ENCODE measurements at places on chromosomes 13 and 19.

GRCh38 chr19:8343483-8343844, 402 bp upstream of the KANK3 start:
- no peak for DNase-seq

DNA sequence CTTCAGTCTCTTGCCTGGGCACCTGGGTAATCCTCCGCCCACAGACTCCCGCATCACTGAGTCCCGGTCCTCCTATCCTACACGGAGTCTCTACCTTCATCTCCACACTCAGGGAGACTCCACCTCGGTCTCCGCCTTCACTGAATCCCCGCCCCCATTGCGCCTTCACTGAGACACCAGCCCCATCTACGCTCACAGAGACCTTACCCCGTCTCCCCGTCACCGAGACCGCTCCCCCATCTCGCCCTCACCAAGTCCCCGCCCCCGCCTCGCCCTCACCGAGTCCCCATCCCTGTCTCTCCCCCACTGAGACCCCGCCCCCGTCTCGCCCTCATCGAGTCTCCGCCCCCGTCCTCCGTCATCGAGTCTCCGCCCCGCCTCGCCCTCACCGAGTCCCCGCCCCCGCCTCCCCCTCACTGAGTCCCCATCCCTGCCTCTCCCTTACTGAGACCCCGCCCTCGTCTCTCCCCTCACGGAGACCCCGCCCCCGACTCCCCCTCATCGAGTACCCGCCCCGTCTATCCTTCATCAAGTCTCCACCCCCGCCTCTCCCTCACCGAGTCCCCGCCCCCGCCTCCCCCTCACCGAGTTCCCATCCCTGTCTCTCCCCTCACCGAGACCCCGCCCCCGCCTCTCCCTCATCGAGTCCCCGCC, 23.1 kb upstream of the ZNF846 start:
- peak; percentile 95 for DNase-seq

GRCh38 chr13:109385242-109385560, 401.2 kb downstream of the IRS2 start:
- peak; percentile 39 for DNase-seq

DNA sequence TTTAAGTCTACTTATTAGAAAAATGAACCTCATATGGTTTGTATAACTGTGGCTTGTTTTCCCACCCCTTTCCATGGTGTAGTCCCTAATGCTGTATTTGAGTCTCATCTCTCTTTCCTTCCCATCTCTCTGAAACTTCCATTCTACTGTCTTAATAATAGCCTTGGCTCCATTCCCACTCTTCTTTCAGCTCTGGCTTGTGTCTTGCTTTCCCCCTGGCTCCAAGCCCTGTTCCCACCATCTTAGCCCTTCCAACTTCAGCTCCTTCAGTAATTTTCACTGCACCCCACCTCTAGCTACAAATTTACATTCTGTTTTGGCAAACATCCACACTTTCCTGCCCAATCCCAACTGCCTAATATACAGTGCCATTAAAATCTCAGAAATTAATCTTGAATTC, 137.5 kb downstream of the SLITRK6 start:
- no peak for DNase-seq

DNA sequence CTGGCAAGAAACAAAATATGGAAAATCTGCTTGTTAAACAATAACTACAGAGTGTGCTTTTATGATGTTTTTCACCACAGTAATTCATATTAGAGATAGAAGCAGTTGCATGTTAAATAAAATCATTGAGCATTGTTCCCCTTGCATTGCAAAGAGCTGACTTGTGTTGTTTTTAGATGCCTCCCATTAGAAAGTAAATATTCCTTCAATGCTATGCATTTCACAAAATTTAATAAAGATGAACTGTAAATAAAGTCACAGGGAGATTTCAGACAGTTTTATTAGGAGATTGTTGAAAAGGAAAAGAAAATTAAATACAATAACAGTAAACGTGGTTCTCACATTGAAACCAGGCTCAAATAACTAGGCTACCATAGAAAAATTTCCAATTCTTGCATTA, 429.3 kb downstream of the DACH1 start:
- DNase-seq, result no peak

GRCh38 chr13:42614436-42615035, 40.6 kb downstream of the TNFSF11 start:
- DNase-seq, result no peak

DNA sequence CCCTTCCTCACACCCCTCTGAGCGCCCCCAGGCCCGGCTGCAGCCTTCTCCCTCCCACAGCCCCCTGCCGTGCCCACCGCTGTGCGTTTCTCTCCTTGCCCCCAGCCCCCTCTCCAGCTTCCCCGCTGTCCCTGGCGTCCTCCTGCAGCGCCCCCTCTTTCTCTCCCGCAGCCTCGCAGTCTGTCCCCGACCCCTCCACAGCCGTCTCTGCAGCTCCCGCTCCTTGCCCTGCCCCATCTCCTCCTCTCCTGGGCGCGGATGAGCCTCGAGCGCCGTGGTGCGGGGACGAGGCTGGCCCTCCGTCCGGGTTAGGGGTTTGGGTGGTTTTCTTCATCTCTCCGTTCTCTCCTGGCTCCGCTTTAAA, 1.1 kb downstream of the KMT5C start:
- no peak for DNase-seq

GRCh38 chr13:33758113-33758512, 59.8 kb upstream of the RFC3 start:
- DNase-seq, result no peak

DNA sequence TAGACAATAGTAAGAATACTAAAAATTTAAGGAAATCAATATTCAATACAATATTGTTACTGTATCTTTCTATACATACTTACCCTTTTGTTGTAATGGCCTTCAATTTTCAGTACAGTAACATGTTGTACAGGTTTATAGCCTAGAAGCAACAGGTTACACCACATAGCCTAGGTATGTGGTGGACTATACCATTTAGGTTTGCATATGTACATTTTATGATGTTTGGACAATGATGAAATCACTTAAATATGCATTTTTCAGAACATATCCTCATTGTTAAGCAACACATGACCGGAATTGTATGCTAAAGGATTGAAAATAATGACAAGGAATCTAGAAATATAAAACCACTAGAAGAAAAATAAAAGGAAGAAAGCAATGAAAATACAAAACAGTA, 611.4 kb downstream of the DACH1 start:
- DNase-seq, result no peak

GRCh38 chr19:28377077-28377476, 835.9 kb downstream of the UQCRFS1 start:
- DNase-seq, result no peak

DNA sequence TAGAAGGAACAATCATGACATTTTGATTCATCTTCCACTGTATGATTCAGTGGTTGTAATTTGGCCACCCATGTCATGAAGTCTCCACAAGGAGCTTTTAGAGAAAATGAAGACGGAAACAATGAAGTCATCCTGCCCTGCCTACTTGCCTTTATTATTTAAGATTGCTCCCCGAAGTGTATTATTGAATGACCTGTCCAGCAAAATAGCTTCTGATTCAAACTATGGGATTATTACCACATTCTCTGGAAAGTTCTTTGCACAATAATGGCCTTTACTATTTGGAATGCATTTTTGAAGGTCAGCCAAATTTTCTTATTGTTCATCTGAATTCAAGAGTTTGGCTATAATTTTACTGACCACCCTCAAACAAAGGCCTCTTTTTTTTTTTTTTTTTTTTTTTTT, 77.8 kb upstream of the RFC3 start:
- DNase-seq, result peak; percentile 70

DNA sequence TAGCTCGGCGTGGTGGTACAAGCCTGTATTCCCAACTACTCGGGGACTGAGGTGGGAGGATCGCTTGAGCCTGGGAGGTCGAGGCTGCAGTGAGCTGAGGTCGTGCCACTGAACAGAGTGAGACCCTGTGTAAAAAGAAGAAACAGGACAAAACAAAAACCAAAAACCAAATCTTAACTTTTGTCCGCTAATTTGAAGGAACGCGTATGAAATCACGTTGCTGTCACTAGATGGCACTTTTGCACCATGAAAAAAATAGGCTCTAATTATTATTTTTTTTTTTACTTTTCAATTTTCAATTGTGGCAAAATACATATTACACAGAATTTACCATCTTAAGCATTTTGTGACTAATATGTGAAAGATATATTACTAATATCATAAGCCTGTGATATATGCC, 17.6 kb upstream of the ZNF835 start:
- no peak for DNase-seq

DNA sequence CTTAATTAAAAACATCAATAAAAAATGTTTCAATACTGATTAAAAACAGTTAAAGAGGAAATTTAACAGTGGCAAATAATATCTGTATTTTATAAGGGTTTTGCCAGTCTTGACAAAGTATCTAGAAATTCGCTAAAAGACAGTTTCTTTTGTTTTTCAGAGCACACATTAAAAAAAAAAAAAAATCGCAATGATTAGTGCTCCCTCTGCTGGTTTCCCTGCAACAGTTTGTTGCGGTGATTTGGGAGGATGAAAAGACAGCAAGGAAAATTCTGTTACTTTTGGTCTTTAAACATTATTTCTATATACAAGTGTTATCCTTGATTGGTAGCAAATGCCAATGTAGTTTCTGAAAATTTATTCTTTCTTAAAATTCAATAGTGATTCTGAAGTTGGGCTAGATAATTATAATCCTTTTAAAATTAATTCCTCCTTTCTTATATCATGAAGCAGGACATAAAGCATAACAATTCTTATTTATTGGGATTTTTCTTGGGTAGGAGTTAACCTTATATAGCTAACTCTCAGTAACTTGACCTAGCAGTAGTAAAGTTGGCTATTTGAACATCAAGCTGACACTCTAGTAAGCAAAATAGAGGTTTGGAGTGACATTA, 23.1 kb upstream of the SPRY2 start:
- peak; percentile 53 for DNase-seq

DNA sequence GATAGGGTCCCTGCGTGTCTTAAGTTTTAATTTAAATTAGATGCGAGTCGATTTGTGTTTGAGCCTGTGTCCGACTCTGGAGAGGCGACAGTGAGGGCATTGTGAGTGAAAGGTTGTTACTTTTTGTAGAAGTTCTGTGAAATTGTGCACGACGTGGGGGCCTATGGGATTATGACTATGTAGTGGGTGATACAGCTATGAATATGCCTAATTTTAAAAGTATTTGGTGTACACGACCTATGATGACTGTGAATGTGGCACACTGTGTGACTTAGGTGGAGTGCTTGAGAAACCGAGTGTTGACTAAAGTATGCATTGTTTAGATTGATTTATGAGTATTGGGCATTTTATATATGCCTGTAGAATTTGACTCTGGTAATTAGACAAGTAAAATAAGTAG, 646 bp downstream of the ZNF567 start:
- no peak for DNase-seq

- no peak for DNase-seq
Observed at GRCh38 chr13:107873926-107874325, 341.4 kb downstream of the LIG4 start.

GRCh38 chr13:41562083-41562482, 104.7 kb downstream of the RGCC start:
- DNase-seq, result no peak

DNA sequence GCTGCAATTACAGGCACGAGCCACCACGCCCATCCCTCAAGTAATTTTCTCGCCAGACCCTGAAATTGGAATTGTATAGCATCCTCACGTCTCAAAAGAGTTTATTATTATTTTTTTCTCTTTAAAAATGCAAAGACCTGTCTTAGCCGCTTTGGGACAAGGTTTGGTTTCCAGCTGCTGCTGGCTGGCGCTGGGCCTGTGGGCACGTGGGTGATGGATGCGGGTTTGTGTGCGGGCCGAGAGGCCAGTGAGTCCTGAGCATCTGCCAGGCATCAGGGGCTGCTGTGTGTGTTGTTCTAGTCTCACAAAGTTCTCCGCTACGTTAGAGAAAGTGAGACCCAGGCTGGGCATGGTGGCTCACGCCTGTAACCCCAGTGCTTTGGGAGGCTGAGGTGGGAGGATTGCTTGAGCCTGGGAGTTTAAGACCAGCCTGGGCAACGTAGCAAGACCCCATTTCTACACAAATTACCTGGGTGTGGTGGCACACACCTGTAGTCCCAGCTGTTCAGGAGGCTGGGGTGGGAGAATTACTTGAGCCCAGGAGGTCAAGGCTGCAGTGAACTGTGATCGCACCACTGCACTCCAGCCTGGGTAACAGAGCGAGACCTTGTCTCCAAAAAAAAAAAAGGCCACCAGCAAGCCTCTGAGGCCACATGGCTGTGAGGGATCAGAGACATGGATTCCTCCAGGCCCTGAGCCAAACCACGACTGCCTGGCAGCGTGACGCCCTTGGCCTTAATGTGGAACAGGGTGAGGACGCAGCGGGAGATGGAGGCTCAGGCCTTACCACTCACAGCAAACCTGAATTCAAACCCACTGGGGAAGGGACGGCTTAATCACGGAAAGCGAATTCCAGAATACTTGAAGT, 4.7 kb upstream of the TMPRSS9 start:
- no peak for DNase-seq

DNA sequence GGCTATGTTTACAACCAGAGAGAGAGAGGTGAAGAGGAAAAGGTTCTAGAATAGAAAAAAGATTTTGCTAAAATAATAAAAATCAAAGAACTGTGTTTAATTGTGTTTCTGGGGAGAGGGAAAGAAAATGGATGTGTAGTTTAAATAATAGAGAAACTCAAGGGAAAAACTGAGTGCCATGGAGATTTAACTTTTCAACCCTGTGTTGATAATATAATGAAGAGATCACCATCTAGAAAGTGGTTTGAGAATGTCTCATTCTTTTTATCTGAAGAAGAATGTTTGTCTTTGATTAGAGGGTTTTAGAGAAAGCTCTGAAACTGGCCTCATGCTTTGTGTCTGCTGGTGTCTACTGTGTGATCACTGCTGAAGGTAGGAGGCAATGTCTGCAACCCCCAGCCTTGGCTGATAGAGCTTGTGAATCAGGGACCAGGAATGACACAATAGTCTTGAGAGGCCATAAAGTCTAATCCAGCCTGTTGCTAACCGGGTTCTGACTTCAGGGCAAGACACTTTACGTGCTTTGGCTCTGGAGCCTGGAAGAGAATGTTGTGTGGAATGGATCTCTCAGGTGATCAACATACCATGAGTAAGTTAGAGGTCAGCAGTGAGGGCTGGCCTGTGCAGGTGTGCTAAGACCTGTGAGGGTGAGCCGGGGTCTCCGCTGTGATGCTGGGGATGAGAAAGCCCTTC, 5.4 kb downstream of the COL4A2 start:
- no peak for DNase-seq
